ENCODE measurements at places on chromosomes 3 and 15. TPM values are rescaled to one million over a fixed set of nuclear protein-coding genes. Genes with fewer than 3 reads are reported as not detected.

Gene IL17RE
- 3.5 TPM for total RNA-seq

Gene FMN1
- 0.13 TPM for total RNA-seq

Gene REC114
- total RNA-seq = not detected

Gene IL5RA
- not detected for total RNA-seq

Gene GOLGA6B
- total RNA-seq = not detected

Gene GUCA1C
- total RNA-seq = not detected

Gene LRRC31
- total RNA-seq = not detected

Gene DUOXA2
- total RNA-seq = not detected

Gene CHRNB4
- not detected for total RNA-seq

Gene PCOLCE2
- 586 TPM for total RNA-seq

Gene GNAT1
- not detected for total RNA-seq

Gene GPR149
- total RNA-seq = not detected

Gene CCR9
- total RNA-seq = not detected

Gene SPTSSB
- total RNA-seq = 0.44 TPM

Gene DPPA2
- not detected for total RNA-seq

Gene TMOD2
- total RNA-seq = 8.7 TPM

Gene NAALADL2
- total RNA-seq = 15.9 TPM

Gene DNAH1
- 3.3 TPM for total RNA-seq

Gene PYGO1
- 4.4 TPM for total RNA-seq

Gene PAQR5
- total RNA-seq = 2.1 TPM

Gene CNTN3
- total RNA-seq = 3.4 TPM

Gene POLQ
- total RNA-seq = 7.0 TPM

Gene SAXO2
- 0.66 TPM for total RNA-seq

Measured in aortic smooth muscle cell (primary cell).